Stimulated activated CD4-positive, alpha-beta T cell treated with anti-CD3 and anti-CD28 coated beads, Interleukin-1b, Interleukin-23, amount 100 ng/mL, for 48 hours (primary cell): ENCODE measurements at places on chromosomes 1 and 21.

- DNase-seq, result no peak
Measured at GRCh38 chr1:172630056-172630818, 28.7 kb upstream of the FASLG start.

DNA sequence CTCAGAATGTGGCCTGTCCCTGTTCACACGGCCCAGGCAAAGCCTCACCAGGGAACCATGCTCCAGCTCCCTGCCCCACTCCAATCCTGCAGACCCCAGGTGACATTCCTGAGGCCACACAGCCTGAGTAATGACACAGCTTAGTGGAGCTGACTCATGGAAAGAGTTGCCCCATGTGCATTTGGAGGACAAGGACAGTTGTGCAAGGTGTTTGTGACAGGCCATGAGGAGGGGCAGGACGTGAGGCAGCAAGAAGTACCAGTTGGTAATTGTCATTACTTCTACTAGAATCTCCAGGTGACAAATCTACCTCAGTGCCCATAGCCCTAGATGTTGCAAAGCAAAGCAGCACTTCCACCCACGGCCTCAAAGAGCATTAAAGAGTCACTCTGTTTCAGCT, 15.2 kb downstream of the PRR9 start:
- no peak for DNase-seq

DNA sequence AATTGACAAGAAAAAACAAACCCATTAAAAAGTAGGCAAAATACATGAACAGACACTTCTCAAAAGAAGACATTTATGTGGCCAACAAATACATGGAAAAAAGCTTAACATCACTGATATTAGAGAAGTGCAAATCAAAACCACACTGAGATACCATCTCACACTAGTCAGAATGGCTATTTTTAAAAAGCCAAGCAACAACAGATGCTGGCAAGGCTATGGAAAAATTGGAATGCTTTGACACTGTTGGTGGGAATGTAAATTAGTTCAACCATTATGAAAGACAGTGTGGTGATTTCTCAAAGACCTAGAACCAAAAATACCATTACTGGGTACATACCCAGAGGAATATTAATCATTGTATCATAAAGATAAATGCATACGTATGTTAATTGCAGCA, 641.1 kb upstream of the B3GALT2 start:
- DNase-seq, result no peak

- DNase-seq, result no peak
Measured at GRCh38 chr1:23116921-23117699, 51.5 kb downstream of the LUZP1 start.

- peak; percentile 18 for DNase-seq
Measured at GRCh38 chr1:159991513-159991912, 37.5 kb upstream of the SLAMF9 start.

- DNase-seq, result peak; percentile 18
Measured at GRCh38 chr1:39631361-39632322, 7.8 kb downstream of the HEYL start.

GRCh38 chr1:56418151-56418631, 161.2 kb downstream of the PLPP3 start:
- DNase-seq, result no peak
